ENCODE measurements at places on chromosomes 6 and 20. TPM values are rescaled to one million over a fixed set of nuclear protein-coding genes. Genes with fewer than 3 reads are reported as not detected.

The TAF8 gene
- 25.8 TPM for total RNA-seq

GRCh38 chr6:11224252-11224965 lies 8.1 kb downstream of the NEDD9 start:
- no peak overlapping the region for H3K27ac ChIP-seq
- no peaks in the 10 kb centered on the region for H3K36me3 ChIP-seq
- H3K4me3 ChIP-seq: no peak overlapping the region

DNA sequence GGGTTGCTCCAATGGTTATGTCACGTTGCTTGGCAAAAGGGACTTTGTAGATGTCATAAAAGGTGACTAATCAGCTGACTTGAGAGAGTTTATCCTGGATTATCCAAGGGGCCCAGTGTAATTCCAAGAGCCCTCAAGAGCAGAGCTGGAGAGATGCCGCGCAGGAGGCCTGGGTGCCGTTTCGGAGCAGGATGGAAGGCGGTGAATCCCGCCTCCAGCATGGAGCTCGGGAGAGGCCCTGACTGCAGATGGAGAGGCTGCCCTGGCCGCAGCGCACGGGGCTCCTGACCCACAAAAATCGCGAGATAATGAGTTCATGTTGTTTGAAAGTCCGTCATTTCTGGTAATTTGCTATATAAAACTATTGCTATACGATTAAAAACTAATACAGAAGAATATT lies 219.8 kb downstream of the ZDHHC14 start:
- no peak overlapping the region for H3K27ac ChIP-seq
- H3K4me3 ChIP-seq: no peak overlapping the region
- H3K27me3 ChIP-seq: no peaks in the 10 kb centered on the region

The NMBR gene
- total RNA-seq: not detected
